ENCODE measurements at places on chromosomes 6 and 20. TPM values are rescaled to one million over a fixed set of nuclear protein-coding genes. Genes with fewer than 3 reads are reported as not detected.

The CST7 gene
- not detected for total RNA-seq

The DDO gene
- total RNA-seq: not detected

The FOXS1 gene
- total RNA-seq: 185 TPM

The ZNF311 gene
- total RNA-seq: 0.52 TPM

The TCP11 gene
- not detected for total RNA-seq

The LTB gene
- total RNA-seq: not detected

The CCN6 gene
- not detected for total RNA-seq

The HIVEP1 gene
- total RNA-seq: 49.7 TPM

The FGD2 gene
- not detected for total RNA-seq

The SRC gene
- total RNA-seq: 25.7 TPM

The PRKN gene
- total RNA-seq: 5.1 TPM

The PDYN gene
- total RNA-seq: not detected

The BFSP1 gene
- 11.7 TPM for total RNA-seq

The KPNA5 gene
- 10.0 TPM for total RNA-seq

The TTLL9 gene
- 0.37 TPM for total RNA-seq

The SCUBE3 gene
- total RNA-seq: 96.6 TPM

The WFDC5 gene
- total RNA-seq: not detected

The SYCP2 gene
- 1.9 TPM for total RNA-seq

The BHLHE23 gene
- total RNA-seq: not detected

The IMPG1 gene
- total RNA-seq: not detected

The PTK7 gene
- total RNA-seq: 293 TPM

The SNX9 gene
- 47.1 TPM for total RNA-seq

The OARD1 gene
- 12.2 TPM for total RNA-seq

The SLC4A11 gene
- 4.9 TPM for total RNA-seq

The NTSR1 gene
- total RNA-seq: not detected

The LTA gene
- not detected for total RNA-seq

The AVP gene
- not detected for total RNA-seq

The UBD gene
- not detected for total RNA-seq

The SLC22A1 gene
- total RNA-seq: 3.3 TPM

The BTNL2 gene
- total RNA-seq: not detected

The MYLK2 gene
- 1.3 TPM for total RNA-seq

The SLC24A3 gene
- total RNA-seq: not detected

The C6orf141 gene
- total RNA-seq: not detected

The SLC22A23 gene
- total RNA-seq: 10.9 TPM

The TULP4 gene
- total RNA-seq: 95.4 TPM

The ULBP2 gene
- total RNA-seq: 13.9 TPM

The DEFB132 gene
- total RNA-seq: not detected

The IRAK1BP1 gene
- total RNA-seq: 1.3 TPM

The SLC44A4 gene
- total RNA-seq: not detected

The RIPPLY2 gene
- not detected for total RNA-seq

The CRIP3 gene
- total RNA-seq: 0.47 TPM

The APCDD1L gene
- total RNA-seq: 22.5 TPM

The ARMH2 gene
- not detected for total RNA-seq

The TASP1 gene
- total RNA-seq: 12.1 TPM

The CCN2 gene
- 1,334 TPM for total RNA-seq

The COX7A2 gene
- total RNA-seq: 303 TPM

The GSTA2 gene
- total RNA-seq: not detected
